Thymus (tissue), 14 donors: ENCODE measurements at places on chromosomes 12 and 14.

GRCh38 chr12:113469949-113470743 is 1.5 kb downstream of the LHX5 start:
- DNase-seq = no peak

DNA sequence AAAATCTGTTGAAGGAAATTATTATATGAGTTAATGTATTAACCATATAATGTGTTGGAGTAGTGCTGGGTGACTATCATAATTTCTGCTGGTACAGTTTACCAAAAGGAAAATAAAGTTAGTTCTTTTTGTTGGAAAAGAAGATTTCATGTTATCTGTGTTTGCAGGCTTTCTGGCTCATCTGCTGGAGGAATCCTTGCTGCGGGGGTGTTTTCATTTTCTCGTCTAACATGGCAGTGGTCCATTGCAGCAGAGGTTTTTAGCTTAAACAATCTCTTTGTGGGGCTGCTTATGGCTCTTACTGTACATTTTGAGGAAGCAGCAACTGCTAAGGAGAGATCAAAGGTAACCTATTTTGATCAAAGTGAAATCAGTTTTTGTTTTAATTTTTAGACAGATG is 24.1 kb downstream of the TMEM260 start:
- DNase-seq = no peak

- DNase-seq = no peak
Measured at GRCh38 chr14:61218767-61219166, 62.4 kb downstream of the TMEM30B start.

DNA sequence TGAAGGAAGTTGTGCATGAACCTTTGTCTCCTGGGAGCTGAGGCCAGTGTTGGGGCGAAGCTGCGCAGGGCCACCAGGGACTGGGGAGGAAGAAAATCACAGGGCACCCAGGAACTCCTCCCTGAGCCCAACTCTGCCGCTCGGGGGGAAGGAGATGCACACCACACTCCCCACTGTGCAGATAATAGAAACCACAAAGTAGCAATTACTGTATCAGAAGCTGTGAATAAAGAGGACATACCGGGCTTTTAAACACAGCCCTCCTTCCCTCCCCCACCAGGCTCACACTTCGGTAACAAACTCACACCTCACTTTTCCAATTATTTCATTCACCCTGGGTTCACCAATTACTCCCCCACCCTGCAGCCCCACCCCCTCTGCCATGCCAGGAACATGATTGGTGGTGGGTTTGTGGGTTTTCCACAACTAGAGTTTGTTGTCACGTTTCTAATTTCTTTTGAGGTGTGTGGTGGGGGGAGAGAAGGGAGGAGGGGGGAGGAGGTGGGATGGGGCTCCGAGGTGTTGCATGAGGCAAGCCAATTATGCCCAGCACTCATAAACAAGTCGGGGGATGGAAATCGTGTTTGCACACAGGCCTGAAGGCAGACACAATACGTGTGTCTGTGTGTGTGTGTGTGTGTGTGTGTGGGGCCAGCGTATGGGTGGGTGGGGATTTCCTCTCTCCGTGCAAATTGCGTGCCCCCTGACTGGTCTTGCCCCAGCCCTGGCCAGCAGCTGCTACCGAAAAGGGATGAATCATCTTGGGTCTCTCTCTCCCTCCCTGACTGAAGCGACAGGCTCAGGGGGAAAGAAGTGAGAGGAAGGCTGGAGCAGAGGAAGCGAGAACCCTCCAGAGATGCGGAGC is 103.3 kb downstream of the RBM19 start:
- DNase-seq = no peak

DNA sequence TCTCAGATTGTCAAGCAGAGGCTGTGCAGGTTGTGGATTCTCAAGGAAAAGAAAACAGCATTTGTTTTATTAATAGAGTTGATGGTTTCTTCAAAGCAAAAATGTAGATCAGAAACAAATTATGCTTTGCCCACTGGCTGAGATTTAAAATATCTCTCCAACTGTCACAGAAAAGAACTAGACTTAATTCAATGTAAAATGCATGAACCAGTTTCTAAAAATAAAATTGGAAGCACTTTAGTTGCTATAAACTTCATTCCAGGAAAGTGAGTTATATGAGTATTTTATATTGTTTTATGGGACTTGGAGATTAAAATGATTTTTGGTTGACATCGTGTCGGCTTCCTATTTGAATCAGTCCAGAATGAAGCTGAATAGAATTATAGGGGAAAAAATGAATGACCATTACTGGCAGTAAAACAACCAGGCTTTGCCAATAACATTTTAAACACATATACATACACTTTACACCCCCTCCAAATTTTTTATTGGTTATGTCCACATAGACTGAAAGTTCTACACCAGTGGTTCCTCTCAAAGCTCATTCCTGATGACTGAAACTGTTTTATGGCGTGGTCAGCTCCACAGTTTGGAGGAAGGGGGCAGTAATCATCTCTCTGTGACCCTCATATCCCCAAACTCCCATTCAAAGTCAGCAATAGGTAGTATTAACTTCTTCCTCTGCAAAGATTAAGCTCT is 55.5 kb upstream of the DAAM1 start:
- DNase-seq = no peak

DNA sequence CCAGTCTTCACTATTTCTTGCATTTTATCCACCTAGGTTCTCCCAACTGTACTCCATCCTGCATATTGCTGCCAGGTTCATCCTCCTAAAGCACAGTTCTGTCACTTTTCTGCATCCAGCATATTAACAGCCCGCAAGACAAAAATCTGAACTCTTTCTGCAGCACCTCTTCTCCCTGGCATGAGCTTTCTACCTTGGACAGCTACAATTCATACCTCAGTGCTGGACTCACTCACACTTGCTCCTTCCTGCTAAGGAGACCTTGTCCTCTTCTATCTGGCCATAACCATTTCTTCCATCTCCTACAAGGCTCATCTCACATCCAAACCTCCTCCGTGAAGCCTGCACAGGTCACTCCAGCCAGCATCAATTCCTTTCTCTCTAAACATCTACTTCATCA is 170.1 kb upstream of the GRIP1 start:
- no peak for DNase-seq

GRCh38 chr12:45726603-45727300 is 2.8 kb upstream of the ARID2 start:
- DNase-seq = no peak

- no peak for DNase-seq
Measured at GRCh38 chr12:80268924-80269749, 169.8 kb downstream of the OTOGL start.

DNA sequence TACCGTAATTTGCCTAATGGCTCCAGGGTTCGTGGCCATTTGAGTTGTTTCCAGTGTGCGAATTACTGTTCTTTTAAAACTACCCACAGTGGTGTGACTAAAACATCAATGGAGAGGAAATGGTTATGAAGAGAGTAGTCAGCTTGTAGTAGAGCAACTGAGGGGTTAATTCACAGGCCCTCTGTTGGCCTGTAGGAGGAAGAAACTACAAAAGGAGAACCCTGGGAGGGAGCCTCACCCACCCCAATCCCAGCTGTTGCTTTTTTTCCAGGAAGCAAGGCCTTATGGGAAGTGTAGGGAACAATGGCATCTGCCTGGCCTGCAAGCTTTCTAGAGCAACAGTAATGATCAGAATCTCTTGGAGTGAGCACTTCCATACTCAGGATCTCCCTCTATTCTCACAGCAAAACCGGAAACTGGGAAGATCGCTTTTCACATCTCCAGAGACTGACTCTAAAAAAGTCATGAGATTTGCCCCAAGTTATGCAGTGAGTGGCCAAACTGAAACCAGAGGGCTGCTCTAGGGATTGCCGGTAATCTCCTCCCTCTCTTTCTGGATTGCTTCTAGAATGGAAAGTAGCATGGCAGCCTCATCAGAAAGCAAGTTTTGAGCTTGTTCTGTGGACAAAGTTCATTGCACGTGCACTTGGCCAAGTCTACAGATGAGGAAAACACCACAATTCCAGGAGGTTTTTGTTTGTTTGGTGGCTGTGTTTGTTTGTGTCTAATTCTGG is 125.3 kb upstream of the PWP1 start:
- no peak for DNase-seq
